Activated naive CD8-positive, alpha-beta T cell treated with anti-CD3 and anti-CD28 coated beads, Interleukin-2, amount 50 U/mL, for 16 hours (primary cell): ENCODE measurements at places on chromosomes 11 and 22.

GRCh38 chr11:27409742-27410141 lies 46.7 kb upstream of the CCDC34 start:
- DNase-seq = no peak

DNA sequence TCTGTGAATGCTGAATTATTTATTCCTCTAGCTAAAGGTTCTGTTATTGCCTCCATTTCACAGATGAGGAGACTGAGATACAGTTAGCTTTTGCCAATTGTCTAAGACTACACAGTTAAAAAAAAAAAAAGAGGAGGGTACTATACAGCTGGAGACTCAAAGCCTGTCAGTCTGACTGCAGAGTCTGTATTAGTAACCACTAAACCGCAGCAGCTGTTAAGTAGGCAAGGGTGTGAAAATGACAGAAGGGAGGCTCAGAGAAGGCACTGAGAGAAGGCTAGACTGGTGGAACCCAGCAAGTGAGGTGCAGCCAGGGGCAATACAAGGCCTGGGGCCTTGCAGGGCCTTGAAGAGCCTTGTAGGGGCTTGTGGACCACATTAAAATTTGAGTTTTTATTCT lies 181.2 kb downstream of the CSNK2A3 start:
- no peak for DNase-seq

DNA sequence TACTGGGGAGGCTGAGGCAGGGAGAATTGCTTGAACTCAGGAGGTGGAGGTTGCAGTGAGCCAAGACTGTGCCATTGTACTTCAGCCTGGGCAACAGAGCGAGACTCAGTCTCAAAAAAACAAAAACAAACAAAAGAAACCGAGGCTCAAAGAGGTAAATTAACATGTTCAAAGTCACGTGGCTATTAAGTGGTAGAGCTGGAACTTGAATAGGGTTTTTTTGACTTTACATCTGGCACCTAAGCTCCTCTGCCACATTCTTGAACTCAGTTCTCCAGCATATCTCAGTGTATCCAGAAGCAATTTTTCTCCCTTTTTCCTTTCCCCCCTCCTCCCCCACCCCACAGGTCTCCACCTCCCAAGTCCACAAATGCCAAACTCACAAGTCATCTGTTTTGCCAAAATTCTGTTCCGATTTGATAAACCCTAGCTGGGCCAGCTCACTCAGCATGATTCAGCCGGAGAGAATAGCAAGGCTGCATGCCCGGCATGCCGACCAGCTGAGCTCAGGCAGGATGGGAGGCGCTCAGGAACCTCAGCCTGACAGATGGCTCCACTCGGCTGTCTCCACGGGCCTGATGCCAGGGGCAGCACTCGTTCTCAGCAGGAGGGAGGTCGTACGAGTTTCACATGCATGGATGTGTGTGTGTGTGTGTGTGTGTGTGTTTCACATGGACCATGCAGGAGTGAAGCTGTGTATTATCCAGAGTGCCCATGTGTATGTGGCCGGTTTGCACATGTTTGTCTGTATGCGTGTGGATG lies 63.2 kb upstream of the RRAS2 start:
- DNase-seq = no peak

DNA sequence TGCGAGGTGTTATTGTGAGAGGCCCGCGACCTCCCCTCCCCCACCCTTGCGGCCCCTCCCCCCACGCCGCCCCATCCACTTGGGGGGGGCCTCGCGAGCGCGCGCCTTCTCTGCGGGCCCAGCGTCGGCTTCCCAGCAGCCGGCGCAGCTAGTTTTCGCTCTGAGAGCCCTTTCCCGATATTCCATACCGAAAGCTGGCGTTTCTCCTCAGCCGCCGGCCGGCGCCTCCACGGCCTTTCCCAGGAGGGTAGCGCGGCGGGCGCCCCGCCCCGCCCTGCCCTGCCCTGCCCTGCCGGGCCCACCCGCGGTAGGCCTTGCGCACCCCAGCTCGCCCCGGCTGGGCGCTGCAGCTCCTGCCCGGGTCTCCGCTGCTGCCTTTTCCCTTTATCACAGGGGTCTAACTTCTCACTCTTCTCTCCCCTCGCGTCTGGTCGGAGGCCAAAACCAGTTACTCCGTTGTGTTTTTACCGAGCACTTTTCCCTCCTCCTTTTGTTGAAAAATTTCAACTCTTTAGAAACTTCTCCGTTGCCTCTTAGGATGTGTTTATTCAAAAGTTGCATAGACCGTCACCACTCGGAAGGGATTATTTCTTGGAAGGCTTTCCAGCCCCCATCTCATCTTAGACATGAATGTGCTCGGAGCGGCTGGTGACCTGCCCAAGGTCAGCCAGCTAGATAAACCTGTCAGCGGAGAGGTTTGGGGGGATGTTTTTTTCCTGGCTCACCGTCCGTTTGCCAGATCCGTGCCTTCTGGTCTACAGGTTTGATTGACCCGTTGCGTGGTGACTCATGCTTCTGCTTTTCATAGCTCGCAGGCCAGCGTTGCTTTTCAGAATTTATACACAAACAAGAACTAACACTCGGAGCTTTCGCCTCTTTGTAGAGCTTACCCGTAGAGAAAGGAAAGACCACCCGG lies 648 bp downstream of the PAFAH1B2 start:
- DNase-seq = no peak

- DNase-seq = no peak
These were observed 24.8 kb downstream of the PAK1 start for GRCh38 chr11:77449060-77449521.

DNA sequence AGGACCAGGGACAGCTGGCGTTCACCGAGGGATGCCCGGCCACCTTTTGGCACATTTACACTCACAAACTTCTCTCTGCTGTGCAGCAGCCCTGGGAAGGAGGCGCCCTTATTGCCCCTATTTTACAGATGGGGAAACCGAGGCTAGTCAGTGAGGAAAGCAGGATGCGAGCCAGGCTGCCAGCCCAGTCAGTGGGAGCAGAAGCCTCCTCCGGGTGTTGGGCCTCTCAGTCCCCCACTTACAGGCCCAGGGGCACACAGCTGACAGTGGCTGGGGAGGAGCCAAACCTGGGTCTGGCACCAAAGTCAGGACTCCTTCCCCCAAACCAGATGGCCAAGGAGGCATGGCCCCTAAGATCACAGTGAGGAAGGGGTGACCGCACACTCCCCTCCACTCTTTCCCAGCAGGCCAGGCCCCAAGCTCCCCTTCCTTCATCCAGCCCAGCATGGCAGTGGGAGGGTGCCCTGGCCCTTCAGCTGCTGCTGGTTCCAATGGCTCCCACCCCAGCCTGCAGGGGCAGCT lies 121.4 kb upstream of the ANO1 start:
- DNase-seq = no peak

GRCh38 chr11:1532014-1532586 lies 40.0 kb downstream of the DUSP8 start:
- no peak for DNase-seq

DNA sequence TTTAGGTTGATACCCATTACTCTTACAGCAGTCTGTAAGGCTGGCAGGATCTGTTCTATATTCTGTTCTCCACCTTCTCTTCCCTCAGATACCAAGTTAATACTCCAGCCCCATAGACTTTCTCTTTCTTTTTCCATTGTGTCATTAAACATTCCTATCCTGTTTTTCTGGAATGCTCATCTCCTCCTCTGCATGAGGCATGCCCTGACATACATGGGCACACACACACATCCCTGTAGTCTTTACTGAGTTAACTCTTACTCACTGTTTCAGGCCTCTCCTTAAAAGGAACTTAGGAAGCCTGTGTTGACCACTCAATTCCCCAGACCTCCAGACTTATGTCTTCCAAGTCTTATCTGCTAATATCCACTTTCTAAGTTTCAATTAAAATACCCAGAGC lies 476.8 kb downstream of the METTL15 start:
- DNase-seq = no peak

DNA sequence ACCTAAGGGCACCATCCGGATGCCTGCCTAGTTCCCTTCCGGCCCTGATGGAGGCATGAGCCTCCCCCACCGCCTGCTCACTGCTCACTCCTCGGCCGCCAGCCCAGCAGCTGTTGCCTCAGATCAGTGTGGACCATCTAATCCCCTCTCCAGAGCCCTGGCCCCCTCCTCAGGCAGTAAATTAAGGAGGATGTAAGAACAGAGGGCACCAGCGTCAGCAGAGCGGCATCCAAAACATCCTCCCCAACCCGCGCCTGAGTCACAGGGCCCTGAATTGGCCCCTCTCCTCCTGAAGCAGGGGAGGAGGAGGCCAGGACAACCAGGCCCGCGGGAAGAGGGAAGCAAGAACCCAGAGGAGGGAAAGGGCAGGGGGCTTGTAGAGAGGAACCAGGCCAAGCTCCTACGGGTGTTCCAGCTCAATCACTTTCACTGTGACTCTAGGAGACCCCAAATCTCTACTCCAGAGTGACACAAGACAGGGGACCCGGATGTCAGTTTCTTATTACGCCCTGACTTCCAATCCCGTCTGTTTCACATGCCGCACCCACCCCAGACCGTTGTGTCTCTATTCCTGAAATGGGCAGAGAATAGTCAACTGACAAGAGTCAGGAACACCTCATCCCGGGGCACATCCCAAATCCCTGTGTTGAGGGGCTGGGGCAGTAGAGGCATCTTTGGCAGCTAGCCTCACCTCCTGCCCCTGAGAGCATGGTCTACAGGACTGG lies 31.3 kb upstream of the MYOD1 start:
- DNase-seq = no peak

- DNase-seq = no peak
These were observed 38.8 kb downstream of the RPUSD4 start for GRCh38 chr11:126172596-126173038.

DNA sequence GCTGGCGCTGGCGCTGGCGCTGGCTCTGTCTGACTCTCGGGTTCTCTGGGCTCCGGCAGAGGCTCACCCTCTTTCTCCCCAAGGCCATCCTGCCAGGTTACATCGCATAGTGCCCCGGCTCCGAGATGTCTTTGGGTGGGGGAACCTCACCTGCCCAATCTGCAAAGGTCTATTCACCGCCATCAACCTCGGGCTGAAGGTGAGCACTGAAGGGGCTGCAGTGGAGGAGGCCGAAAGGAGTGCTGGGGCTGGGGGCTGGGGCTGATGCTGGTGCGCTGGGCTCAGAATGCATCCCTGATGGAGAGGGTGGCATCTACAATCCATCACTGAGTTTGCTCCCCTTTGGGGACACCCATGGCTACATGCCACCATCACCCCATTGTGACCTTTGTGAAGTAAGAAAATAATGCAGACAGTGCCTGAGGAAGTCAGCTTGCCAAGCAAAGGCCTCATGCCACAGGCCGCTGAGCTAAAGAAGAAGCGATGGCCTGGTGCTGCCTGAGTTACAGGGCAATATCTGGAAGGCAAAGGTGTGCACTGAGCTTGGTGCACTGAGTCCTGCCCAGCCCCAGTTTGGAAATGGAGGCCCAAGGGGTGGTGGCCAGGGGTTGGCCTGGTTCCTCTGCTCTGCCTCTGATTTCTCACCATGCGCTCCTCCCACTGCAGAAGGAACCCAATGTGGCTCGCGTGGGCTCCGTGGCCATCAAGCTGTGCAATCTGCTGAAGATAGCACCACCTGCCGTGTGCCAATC lies 620 bp downstream of the SMPD1 start:
- no peak for DNase-seq

DNA sequence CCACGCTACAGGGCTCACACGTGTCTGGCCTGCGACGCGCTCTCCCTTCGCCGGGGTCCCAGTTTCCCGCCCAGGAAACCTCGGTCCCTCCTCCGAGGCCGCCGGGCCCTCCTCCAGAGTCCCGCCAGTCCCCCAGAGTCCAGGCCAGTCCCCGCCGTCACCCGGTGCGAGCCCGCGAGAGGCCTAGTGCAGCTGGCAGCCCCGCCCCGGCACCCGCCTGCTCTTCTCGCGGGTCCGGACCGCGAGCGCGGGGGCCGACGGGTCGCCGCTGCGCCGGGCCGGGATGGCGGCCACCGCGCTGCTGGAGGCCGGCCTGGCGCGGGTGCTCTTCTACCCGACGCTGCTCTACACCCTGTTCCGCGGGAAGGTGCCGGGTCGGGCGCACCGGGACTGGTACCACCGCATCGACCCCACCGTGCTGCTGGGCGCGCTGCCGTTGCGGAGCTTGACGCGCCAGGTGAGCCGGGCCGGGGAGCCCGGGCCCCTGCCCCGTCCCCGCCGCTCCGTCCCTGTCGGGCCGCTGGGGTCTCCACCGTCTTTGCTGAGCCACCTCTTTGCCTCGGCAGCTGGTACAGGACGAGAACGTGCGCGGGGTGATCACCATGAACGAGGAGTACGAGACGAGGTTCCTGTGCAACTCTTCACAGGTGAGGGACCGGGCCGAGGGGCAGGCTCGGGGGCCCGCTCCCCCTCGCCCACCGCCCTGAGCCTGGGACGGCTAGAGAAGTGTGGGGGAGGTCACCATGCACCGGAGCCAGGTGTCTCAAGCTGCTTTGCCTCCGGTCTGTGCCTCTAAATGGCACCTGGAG lies at the start of gene PTPMT1:
PTPMT1 (plus strand) TSS at position 260 of the 809 bp plus-strand sequence; CDS start at position 284, 24 bp downstream.
- peak; percentile 16 for DNase-seq

GRCh38 chr11:94576306-94576705 lies 9.1 kb downstream of the PIWIL4 start:
- DNase-seq = no peak

GRCh38 chr11:131300439-131300717 lies 70.0 kb upstream of the NTM start:
- no peak for DNase-seq

GRCh38 chr11:87325490-87325872 lies 287.7 kb downstream of the TMEM135 start:
- DNase-seq = no peak

GRCh38 chr11:72039031-72039855 lies 40.5 kb downstream of the IL18BP start:
- no peak for DNase-seq

DNA sequence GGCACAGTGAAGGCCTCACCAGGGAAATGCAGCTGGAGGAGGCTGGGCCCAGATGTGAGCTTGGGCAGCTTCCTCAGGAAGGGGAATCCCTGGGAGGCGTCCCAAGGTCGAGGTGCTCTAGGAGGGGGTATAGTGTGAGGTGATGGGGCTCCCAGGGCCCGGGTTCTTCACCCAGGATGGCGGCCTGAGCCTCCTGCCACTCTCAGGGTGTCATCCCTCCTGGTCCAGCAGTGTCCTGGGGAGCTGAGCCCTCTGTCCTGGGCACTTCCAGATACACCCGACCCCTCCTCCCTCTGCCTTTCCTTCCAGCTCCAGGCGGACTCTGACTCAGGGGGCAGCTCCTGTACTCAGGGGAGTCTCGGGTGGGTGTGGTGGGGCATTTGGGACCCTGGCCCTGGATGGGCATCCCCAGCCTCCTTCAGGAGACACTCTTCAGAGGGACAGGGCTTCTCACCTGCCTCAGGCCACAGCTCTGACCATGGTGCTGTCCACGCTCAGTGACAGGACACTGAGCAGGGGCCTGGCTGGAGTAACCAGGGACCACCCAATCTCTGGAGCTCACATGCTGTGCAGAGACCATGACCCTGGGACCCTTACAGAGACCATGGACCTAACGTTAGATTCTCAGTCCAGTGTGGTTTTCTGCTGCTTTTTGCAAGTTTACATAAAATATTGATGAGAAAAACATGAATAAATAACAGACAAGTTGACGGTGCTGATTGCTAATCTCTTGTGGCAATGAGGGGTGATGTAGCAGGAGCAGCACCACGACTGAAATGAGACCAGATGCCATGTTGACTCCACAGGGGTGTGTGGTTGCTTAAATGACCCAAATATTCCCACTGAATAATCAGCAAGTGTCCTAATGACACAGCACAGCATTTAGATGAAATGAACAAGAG lies 101.9 kb downstream of the GGTLC2 start:
- no peak for DNase-seq

GRCh38 chr22:31561970-31562369 lies 65.6 kb downstream of the SFI1 start:
- no peak for DNase-seq

- peak; percentile 84 for DNase-seq
These were observed 18.4 kb downstream of the BCL9L start for GRCh38 chr11:118907051-118908042.

GRCh38 chr11:77865805-77866204 lies 44.9 kb downstream of the AAMDC start:
- no peak for DNase-seq

- DNase-seq = no peak
These were observed 20.8 kb downstream of the TUBGCP6 start for GRCh38 chr22:50224071-50224470.
